ENCODE measurements at places on chromosomes 7 and 10. TPM values are rescaled to one million over a fixed set of nuclear protein-coding genes. Genes with fewer than 3 reads are reported as not detected.

TMEM229A gene
- total RNA-seq: 10.9 TPM

NPC1L1 gene
- total RNA-seq: 0.18 TPM

DNA sequence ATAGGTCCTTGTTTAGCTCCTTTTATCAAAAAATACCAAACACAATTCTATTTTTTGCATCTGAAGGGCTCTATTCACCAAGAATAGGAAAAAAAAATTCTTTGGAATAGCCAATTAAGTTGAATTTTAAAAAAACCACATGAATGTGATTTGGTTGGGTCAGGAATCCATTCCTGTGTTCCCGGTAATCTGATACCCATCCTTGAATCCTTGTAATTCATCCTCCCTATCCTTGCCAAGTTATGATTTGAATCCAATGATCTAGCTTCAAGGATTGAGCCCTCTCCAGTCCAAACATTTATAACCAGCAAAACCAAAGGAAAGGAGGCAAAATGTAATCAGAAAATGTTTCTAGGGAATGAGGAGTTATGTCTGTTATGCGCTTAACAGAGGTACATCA lies 86.6 kb downstream of the CFAP58 start:
- DNase-seq: no peak

- DNase-seq: no peak
Measured at GRCh38 chr7:9983048-9983447, 990.6 kb upstream of the PHF14 start.

- no peak for DNase-seq
Measured at GRCh38 chr10:28980264-28980663, 302.9 kb downstream of the BAMBI start.

All from neural crest cell (in vitro differentiated cells).